ENCODE measurements at places on chromosomes 2 and 18. TPM values are rescaled to one million over a fixed set of nuclear protein-coding genes. Genes with fewer than 3 reads are reported as not detected.

PARD6G gene
- total RNA-seq = 32.2 TPM

PLEKHA3 gene
- total RNA-seq = 2.0 TPM

SERPINB3 gene
- total RNA-seq = 9.4 TPM

EEF1B2 gene
- 770 TPM for total RNA-seq

SCN3A gene
- not detected for total RNA-seq

HRH4 gene
- 0.08 TPM for total RNA-seq

KCNG2 gene
- total RNA-seq = not detected

EVA1A gene
- 33.5 TPM for total RNA-seq

CFAP210 gene
- not detected for total RNA-seq

KCNS3 gene
- 20.9 TPM for total RNA-seq

REG1B gene
- total RNA-seq = not detected

SIGLEC15 gene
- total RNA-seq = 0.15 TPM

CRYGB gene
- not detected for total RNA-seq

CPLX4 gene
- not detected for total RNA-seq

MYL1 gene
- total RNA-seq = not detected

AGXT gene
- not detected for total RNA-seq

IGFBP2 gene
- 2.4 TPM for total RNA-seq

PLEKHH2 gene
- total RNA-seq = 1.3 TPM

C2orf66 gene
- total RNA-seq = not detected

GULP1 gene
- total RNA-seq = 10.3 TPM

SPR gene
- total RNA-seq = 20.9 TPM

TFPI gene
- total RNA-seq = 1.4 TPM

BOLL gene
- not detected for total RNA-seq

NETO1 gene
- total RNA-seq = 0.47 TPM

COL3A1 gene
- 1.5 TPM for total RNA-seq

MLPH gene
- 9.9 TPM for total RNA-seq

STEAP3 gene
- total RNA-seq = 34.9 TPM

TMEM247 gene
- not detected for total RNA-seq

ABCG5 gene
- not detected for total RNA-seq

COL4A4 gene
- total RNA-seq = under 0.01 TPM

QPCT gene
- 9.7 TPM for total RNA-seq

IL36RN gene
- 0.15 TPM for total RNA-seq

DSC2 gene
- 19.4 TPM for total RNA-seq

SFTPB gene
- not detected for total RNA-seq

KCNE4 gene
- total RNA-seq = not detected

KCNF1 gene
- 0.04 TPM for total RNA-seq

KIAA2012 gene
- total RNA-seq = not detected

DOCK10 gene
- 0.16 TPM for total RNA-seq

SCN2A gene
- total RNA-seq = 0.42 TPM

SEMA4F gene
- total RNA-seq = 10.3 TPM

LAMA1 gene
- total RNA-seq = 20.2 TPM

SCN7A gene
- not detected for total RNA-seq

MAPK4 gene
- total RNA-seq = not detected

SELENOI gene
- 24.7 TPM for total RNA-seq

NEB gene
- under 0.01 TPM for total RNA-seq

PPP1R1C gene
- 8.6 TPM for total RNA-seq
